Fibroblast of lung (primary cell): ENCODE measurements at places on chromosomes 16 and 17.

DNA sequence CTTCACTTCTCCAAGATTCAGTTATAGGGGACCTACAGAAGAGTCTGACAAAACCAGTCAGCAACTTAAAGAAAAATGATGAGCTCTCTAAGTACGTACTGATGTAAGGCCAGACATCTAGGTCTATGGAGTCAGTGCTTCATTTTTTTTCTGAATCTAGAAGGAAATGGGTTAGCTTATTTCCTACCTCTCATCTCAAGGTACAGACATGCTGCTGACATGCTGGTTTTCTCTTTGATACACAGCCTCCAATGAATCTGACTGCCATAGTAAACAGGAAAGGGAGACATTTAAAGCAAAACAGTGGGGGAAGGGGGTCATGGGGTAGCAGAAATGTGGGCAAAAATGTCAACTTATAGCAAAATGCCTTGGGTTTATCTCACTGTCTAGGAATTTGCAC, 16.4 kb downstream of the CDR2 start:
- DNase-seq, result no peak

DNA sequence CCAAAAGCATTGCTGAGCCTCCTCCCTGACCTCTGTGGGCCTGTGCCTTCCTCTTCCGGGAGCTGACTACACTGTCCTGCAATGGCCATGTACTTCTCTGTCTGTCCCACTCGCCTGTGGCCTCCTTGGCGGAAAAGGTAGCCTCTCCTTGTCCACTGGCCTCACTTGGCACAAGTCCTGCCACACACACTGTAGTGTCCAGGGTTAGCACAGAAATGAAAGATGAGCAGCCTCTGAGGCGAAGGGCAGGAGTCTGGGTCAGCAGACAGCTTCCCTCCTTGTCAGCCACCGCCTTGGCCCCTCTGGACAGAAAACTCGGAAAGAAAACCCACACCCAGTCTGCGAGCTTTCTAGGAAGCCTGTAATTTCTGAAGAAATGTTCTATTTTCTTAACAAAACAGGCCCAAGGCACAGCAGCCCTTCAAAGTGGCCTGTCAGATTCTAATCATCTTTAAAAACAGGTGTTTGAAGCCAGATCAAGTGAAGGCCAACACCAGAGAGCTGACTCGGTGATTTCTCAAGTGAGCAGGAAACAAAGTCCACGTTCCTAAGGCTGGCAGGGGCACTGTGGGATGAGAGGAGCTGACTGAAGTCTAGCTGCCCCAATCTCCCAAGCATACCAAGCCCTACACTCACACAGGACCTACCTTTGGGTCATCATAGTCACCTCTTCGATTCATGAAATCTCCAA, 67.2 kb downstream of the GTF3C1 start:
- DNase-seq, result no peak

DNA sequence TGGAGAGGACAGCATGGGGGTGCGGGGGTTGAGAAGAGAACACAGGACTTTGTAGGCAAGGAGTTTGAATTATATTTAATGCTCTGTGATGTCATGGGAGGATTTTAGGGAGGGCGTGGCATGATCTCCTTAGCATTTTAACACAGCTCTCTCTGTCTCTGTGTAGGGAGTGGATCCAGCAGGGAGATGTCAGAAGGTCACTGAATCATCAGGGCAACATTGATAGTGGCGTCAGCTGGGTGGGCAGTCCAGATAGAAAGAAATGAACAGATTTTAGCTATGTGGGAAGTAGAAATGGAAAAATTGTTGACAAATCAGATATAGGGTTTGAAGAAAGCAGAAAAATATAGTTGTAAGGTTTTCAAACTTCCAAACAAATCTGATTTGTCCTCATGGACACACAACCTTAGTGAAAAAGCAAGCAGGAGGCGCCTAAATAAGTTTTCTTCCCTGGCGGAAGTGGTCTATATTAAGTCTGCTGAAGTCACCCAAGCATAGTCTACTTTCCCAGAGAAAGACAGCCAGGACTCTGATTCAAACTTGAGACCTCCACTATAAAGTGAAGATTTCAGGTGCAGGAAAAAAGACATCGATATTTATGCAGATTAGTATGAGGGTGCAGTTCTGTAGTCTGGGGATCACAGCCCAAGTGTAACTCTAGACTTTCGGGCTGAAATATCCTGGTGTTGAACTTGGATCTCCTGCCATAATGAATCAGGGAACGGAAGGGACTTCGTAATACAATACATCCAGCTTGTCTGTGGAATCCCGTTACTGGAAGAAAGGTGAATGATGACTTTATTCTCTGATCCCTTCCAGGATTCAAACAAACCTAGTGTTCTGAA, 10.1 kb upstream of the PCTP start:
- DNase-seq, result no peak

DNA sequence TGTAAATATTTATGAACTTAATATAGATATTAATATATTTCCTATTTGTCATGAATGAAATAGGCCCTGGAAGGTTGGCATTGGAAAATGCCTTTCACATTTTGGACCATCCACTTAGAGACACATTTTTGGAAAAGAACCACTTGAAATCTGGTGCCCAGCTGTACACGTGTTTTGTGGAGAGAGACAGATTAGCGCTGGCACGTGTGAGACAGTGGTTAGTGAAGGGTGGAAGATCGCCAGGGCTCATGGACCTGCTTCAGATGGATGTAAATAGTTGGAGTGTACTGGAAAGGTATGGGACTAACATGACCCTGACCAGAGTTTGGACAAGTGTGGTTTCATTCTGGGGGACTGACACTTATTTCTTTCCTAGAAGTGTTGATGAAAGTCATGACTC, 222.9 kb downstream of the PRKCA start:
- DNase-seq, result peak; percentile 26

- no peak for DNase-seq
These were observed 33.6 kb upstream of the CACNG4 start for GRCh38 chr17:66930933-66931332.

DNA sequence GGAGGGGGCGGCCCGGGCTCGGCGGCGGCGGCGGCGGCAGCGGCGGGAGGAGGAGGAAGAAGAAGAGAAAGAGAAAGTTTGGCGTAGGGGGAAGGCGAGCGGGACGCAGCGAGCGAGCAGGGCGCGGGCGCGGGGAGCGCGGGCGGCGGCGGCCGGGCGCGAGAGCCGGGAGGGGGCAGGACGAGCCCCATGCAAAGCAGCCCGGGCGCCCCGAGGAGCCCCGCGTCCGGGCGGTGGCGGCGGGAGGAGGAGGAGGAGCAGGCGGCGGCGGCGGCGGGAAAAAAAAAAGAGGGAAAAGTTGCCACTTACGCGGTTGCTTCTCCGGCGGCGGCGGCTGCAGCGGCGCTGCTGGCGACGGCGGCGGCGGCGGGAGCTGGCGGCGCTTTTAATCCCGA, 10.3 kb upstream of the ZFHX3 start:
- peak; percentile 36 for DNase-seq

DNA sequence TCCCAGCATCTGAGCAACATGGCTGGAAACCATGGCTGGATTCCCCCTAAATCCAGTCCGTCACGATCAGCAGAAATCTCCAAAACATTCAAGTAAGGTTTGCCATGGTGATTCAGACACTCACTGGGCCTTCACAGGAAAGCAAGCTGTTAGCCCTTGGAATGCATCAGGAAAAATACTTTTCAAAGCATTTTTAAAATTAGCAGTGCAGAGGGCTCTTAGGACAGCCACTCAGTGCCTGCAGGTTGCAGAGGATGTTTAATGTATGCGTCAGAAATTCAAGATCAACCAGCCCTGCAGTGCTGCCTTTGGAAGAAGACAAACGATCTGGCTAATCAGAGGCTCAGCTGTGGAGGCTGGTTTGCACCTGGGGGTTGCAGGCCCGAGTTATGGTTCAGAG, 50.3 kb downstream of the FOXL1 start:
- no peak for DNase-seq

DNA sequence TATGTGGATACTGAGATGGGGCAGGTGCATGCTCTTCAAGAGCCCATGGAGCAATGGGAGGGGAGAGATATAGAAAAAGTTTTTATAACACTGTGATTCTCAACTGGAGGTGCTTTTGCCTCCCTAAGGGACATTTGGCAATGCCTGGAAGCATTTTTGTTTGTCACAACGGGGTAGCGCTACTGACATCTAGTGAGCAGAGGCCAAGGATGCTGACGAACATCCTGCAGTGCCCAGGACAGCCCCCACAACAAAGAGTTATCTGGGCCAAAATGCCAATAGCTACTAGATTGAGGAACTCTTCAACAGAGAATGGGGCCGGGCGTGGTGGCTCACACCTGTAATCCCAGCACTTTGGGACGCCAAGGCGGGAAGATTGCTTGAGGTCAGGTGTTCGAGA, 67.2 kb upstream of the CLEC3A start:
- no peak for DNase-seq

GRCh38 chr17:64343071-64343774, 47.4 kb downstream of the PECAM1 start:
- DNase-seq, result no peak

GRCh38 chr17:57629470-57629869, 115.6 kb downstream of the CCDC182 start:
- DNase-seq, result peak; percentile 13

DNA sequence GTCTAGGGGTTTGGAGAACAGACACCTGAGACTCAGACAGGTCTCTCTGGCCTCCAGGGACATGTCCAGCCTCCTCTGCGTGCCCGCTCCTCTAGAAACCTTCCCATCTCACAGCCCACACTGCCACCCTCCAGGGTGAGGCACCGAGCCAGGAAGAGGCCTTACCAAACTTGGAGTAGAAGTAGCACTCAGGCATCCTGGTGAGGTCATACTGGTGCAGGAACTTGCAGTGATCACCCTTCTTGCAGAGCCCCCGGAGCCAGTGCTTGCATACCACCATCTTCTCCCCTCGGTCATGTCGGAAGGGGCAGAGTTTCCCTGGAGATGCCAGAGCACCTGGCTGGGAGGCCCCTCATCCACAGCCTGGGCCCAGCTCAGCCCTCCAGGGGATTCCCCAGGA, 4.2 kb downstream of the CPSF4L start:
- peak; percentile 8 for DNase-seq

GRCh38 chr17:49528966-49529365, 33.9 kb downstream of the NGFR start:
- DNase-seq, result no peak

DNA sequence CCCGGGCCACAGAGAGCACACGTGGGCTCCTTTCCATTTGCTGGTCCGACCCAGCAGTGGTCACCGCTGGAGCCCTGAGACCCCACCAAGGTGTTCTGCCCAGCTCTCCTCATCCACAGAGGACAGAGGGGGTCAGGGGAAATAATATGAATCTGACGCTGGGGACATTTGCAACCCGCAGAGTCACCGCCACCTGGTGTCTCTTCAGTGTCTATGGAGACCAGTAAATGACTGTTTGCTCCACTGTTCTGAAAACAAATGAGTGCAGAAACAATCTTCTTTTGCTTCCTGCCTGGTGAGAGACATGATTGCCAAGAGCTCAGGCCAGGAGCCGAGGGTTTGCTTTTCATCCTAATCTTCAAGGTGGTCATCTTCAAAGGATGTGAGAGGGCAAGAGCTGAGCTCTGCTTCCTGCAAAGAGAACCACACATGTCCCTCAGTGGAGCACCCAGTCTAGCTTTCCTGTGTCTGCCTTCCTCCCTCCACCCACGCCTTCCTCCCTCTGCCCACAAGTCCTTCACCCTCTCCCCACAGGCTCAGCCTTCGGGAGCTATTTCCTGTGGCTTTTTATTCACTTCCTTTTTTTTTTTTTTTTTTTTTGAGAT, 14.7 kb upstream of the KLHDC4 start:
- DNase-seq, result peak; percentile 79

- DNase-seq, result no peak
These were observed 32.1 kb downstream of the CTU2 start for GRCh38 chr16:88738151-88739084.

DNA sequence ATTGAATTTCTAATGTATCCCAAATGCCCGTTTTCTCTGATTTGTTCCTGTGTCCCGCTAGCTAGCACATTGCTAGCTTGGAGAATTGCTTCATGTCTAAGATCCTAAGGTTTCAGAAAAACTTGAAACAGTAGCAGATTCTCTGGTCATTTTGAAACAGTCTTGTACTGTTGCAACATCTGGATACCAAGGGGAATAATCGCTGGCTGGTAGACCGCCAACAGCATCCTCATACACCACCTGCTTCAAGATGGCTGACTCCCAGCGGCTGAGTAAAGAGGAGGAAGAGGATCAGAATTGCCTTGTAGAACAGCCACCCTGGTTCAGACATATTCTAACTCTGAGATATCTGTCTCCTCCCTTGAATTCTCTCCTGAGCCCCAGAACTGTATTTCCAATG, 226.7 kb upstream of the ELAC2 start:
- DNase-seq, result peak; percentile 56

DNA sequence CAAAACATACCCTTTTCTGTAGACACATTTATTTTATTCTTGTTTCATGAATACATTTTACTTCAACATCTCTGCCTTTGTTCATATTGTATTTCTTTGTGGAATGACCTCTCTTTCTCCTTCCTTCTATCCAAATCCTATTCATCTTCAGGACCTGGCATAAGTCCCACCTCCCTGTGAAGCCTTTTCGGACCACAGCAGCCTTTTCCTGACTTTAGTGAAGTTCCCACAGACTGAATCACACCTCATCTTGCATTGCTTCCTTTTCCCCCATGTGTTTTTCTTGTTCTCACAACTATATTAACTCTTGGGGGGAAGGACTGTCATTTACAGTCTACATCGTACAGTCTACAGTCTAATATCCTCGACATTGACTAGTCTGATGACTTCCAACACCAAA, 58.2 kb downstream of the MFSD11 start:
- DNase-seq, result peak; percentile 61

GRCh38 chr17:48893646-48894508, 1.3 kb downstream of the ATP5MC1 start:
- DNase-seq, result no peak

DNA sequence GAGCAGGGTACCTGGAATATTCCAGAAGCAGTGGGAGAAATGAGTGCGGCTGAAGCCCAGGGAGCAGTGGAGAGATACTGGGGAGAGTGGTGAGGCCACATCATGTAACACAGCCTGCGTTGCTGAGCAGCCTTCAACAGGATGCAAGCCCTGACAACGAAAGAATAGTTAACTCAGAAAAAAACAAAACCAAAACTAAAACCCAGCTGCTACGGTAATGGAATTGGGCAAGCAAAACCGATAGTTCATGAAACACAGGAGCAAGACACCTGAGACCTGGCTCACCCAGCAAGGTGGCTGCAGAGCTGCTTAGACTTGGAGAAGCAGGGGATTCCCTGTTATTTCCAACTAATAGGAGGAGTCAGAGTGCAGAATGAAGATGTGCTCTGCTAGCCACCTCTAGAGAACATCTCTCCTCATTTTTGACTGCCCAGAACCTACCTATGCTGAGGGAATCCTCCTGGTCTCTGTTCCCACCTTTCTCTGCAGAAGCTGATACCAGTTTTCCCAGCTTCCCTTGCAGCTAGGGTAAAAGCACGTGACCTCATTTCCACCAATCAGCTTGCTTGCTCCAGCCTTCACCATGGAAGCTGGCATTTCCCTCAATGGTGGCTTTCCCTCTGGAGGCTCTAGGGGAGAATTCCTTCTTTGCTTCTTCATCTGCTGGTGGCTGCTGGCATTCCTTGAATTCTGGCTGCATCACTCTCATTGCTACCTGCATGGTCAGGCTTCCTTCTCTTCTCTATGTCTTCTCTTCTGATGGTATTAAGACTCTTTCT, 59.4 kb upstream of the XYLT1 start:
- DNase-seq, result no peak
